WTC11 (cell line): ENCODE measurements at places on chromosomes 13 and 19.

GRCh38 chr13:73035660-73036059 lies 23.1 kb upstream of the KLF5 start:
- no peak for DNase-seq

DNA sequence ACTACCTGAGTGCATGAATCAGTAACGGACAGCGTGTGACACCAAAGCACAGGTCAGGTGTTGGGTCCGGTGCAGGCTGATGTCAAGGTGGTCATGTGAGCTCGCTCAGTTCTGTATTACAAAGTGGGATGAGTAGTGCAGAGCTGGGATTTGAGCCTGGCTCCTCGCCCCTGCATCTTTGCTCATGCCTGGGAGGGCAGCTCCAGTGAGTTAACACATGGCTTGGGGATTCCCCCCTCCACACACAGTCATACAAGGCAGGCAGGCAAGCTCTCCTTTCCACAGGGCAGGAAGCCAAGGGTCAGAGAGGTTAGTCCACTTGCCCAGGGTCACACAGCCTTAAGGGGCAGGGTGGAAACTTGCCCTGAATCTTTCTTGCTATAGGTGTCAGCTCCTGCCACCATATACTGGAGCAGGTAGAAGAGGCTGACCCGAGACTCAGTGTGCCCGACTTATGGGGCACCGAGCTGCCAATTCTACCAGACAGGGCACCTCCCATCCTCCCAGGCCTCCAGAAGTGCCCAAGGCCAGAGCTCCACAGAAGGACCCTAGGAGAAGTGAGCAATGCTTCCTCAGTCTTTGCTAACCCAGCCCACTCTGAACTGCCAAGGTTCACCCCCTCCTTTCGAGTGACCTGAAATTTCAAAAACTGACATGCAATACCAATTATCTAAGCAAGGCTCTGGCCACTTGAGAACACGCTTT lies 35.4 kb downstream of the ZNF787 start:
- no peak for DNase-seq

GRCh38 chr13:47109028-47109427 lies 212.2 kb upstream of the HTR2A start:
- DNase-seq, result no peak

- no peak for DNase-seq
These were observed 39.1 kb downstream of the ACTN4 start for GRCh38 chr19:38686530-38686888.

DNA sequence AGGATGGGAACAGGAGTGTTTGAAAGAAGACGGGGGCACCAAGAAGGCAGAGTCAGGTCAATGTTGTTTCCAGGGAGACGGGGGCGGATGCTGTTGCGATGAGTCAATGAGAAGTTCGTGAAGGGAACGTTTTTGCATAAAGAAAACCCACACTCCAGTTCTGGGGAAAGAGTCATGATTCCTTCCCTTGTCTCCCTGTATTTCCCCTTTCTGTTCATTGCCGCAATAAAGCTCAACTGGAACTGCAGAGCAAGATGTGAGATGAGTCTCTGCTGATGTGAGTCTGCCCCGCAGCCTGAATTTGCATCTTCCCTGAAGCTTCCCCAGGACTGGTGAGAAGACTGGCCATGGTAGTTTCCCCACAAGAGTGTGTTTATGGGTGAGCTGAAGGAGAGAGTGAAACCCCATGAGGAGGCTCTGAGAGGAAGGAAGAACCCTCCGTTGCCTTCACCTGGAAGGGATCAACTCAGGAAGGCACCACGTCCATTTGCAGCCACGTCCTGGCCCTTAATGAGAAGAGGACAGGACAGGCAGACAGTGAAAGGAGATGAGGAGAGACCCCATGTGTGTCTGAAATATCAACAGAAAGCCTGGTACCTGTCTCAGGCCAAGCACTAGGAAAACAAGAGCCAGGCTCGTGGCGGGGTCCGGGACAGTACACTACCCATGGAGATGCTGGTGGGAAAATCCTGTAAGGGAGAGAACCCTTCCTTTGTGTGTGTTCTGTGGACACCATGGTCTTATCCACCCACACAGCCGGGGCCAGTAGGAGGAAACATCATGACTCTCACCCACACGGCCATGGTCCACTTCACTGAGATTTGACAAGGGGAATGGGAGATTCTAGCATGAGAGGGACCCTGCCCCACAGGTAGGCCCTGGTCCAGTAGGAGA lies 13.7 kb downstream of the LILRA1 start:
- DNase-seq, result no peak

DNA sequence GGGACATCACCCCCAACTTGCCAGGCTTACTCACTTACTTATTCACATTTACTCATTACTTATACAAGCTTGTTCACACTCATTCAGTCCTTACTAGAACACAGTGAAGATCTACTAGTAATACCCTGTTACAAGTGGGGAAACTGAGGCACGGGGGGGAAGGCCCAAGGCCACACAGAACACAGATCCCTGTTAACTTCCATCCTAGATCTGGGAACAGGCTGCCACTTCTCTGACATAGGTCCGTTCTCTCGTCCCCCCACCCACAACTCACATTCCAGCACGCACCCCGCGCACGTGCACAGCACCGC lies 1.5 kb upstream of the NRTN start:
- DNase-seq, result no peak

GRCh38 chr19:55300886-55301458 lies 17.2 kb downstream of the BRSK1 start:
- DNase-seq, result no peak

- no peak for DNase-seq
These were observed 6.7 kb downstream of the TEX29 start for GRCh38 chr13:111326981-111327642.

DNA sequence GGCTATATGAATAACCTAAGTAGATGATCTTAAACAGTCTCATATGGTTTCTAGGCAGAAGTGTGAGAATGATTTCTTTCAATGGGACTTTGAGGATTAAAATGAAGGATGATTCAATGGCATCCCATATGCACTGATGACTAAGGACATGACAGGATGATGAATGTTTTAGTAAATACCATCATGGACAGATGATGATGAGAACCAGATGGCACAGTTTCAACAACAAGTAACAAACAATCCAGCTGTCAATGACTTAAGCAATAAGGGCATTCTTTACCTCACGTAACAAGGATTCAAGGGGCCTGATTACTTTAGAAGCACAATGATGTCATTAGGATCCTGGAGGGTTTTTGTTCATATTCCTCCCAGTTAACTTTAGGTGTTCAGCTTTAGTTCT lies 2678.4 kb downstream of the PCDH9 start:
- no peak for DNase-seq

- DNase-seq, result no peak
These were observed 349.7 kb downstream of the LIG4 start for GRCh38 chr13:107865643-107866031.

GRCh38 chr13:34247596-34247995 lies 429.6 kb downstream of the RFC3 start:
- no peak for DNase-seq

DNA sequence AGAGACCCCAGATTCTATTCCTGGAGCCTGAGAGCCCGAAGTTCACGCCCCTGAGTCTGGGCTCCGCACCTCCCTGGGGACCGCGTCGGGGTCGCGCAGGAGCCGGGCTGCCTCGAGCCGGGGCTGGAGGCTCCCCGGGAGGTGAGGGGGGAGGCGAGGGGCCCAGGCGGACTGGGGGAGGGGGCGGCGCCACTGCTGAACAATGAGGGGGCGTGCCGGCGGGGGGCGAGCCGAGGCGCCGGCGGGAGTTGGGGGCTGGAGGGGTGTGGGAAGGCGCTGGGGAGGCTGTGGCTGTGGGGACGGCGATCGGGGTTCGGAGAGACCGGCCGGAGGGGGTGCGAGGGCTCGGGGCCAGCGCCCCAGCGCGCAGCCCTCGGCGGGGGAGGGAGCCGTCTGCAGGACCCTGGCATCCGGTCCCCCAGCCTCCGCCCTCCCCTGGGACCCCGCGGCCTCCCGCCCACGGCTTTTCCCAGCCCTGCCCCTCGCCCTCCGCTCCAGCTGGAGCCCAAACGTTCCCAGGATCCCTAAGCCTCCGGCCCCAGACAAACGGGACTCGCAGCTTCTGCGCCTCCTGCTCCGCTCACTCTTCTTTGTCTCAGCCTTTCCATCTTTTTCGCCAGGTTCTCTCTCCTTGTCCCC lies 922 bp downstream of the PLEKHG2 start:
- peak; percentile 65 for DNase-seq

DNA sequence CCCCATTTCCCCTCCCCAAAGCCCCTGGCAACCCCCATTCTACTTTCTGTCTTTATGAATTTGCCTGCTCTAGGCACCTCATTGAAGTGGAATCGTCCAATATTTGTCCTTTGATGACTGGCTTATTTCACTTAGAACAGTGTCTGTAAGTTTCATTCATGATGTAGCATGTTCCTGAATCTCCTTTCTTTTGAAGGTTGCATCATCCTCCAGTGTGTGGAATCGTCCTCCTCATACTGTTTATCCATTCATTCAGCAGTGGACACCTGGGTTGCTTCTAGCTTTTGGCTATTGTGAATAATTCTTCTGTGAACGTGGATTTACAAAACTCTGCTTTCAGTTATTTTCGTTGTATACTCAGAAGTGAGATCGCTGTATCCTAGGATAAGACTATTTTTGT lies 161.2 kb upstream of the RNF113B start:
- no peak for DNase-seq

DNA sequence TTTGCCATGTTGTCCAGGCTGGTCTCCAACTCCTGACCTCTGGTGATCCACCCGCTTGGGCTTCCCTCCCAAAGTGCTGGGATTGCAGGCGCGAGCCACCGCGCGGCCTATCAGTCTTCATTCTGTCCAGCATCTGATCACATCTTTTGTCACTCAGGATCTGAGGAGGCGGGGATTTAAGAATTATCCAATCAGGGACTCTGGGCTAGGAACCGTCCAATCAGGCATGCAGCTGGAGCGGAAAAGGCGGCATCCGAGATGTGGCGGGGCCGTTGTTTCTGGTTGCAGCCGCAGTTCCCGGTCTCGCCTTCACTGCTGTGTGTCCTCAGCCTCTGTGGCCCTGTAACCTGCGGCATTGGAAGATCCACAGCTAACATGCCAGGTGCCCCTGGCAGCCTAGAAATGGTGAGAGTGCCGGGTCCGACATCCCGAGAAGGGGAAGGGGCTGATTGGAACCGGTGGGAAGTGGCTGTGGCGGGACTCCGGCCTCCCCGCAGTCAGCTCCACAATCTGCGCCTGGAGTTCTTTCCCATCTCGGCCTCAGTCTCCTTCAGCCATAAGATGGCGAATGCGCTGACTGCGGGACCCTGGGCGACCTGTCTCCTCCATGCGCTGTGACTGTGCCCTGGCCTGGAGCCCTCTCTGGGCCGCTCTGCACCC lies at the start of gene ZNF729:
ZNF729 (plus strand) TSS at position 291 of the 660 bp plus-strand sequence; CDS start at position 376, 85 bp downstream.
- no peak for DNase-seq

- DNase-seq, result no peak
These were observed 18.0 kb downstream of the VPS36 start for GRCh38 chr13:52432456-52432855.

DNA sequence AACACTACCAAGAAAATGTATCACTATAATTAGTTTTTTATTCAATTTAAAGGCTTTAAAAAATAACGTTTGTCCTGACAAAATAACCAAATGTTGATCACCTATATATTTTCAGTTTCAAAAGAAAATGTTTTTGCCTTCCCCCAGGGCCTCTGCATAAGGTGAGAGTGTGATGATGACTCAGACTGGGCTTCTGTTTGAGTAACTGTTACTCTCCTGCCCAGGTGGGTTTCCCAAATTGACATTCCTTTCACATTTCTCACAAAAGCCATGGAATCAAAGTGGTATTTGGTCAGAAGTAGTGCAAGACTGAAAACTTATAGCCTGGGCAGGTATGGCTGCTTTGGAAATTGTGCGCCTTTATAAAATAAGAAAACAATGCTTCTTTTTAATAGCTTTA lies 180.6 kb downstream of the COG6 start:
- no peak for DNase-seq

- DNase-seq, result no peak
These were observed 109.9 kb downstream of the RBM26 start for GRCh38 chr13:79295906-79296706.

DNA sequence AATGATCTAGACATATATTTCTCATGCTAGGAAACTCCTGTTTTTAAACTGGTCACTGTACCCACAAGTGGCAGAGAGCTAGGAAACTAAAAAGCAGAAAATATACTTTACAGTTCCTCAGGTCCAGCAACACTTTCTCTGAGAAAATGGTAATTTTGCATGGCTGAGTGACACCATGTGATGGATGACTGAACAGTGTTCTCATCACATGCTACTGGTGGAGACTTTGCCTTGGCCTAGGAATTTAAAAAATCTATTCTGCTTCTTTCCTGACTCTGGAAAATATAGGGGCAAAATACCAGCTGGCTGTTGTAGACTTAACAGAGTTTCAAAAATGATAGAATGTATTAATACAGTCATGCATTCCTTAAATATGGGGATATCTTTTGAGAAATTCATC lies 50.0 kb downstream of the LATS2 start:
- DNase-seq, result no peak

- no peak for DNase-seq
These were observed 209.1 kb downstream of the IRS2 start for GRCh38 chr13:109577191-109577700.

DNA sequence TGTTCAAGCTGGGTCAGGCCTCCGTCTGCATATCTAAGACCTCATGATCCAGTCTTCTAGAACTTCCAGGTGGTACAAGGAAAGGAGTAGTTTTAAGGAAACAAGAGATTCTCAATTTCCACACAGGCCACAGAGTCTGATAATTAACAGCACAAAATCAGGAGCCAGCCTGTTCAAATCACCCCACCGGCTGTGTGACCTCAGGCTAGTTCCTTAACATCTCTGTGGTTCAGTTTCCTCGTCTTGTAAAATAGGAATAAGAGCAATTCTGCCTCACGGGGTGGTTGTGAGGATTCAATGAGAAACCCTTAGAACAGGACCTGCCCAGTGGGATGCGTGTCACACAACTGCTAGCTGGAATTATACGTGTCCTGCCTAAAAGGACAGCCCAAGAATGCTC lies 25.6 kb downstream of the FCGBP start:
- no peak for DNase-seq

DNA sequence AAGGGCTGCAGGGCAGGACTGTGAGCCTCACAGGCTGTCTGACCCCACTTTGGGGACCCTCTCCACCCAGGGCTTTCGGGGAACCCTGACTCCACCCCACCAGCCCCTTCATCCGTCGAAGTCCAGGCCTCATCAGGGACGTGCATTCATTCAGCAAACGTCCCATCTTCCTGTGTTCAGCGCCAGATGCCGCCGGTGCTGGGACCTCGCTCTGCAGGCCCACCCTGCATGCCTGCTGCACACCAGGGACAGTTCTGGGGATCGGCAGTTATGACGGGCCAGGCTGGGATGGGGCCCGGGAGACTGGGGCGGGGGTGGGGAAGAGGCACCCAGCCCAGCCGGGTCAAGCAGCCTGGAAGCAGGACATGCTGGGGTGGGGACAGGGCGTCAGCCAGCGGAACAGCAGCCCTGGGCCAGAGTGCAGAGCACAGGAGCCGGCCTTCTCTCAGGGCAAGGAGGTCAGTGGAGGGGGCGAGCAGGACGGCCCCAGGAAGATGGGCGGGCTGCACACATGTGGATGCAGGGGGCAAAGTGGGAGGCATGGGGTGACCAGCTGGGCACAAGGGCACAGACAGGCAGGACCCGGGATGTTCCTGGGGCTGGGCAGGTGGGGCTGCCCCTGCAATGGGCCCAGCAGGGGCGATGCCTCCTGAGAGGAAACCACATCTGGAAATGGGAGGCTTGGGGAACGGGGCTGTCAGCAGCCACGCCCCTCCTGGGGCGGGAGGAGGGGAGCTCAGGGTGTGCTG lies 5.1 kb downstream of the GAMT start:
- DNase-seq, result no peak

- DNase-seq, result no peak
These were observed 609 bp downstream of the ZAR1L start for GRCh38 chr13:32314271-32315237.
